Left kidney (tissue), 8 donors: ENCODE measurements at places on chromosomes 2 and 18. TPM values are rescaled to one million over a fixed set of nuclear protein-coding genes. Genes with fewer than 3 reads are reported as not detected.

ANKRD36 gene
- polyA plus RNA-seq, result 29.6 TPM

ARHGAP25 gene
- polyA plus RNA-seq, result 6.8 TPM

DNA sequence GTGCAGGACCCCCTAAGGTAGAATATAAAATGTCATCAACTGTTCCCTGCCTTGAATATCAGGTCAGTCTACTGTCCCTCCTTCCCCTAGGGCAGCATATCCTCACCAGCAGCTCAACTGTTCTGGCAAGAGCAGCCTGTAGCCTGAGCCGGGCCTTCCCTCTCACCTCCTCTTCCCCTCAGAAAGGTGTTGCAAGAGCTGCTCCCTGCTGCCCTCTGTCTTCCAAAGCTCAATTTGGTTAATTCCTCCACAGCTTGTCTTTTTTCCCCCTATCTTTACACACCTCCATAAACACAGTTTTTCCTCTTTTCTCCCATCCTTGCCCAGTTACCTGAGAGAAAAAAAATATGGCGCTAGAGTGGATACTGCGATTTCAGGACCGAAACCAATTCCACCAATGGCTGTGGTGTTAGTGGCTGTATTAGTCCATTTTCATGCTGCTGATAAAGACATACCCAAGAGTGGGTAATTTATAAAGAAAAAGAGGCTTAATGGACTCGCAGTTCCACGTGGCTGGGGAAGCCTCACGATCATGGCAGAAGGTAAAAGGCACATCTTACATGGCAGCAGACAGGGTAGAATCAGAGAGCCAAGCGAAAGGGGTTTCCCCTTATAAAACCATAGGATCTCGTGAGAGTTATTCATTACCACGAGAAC, 184.7 kb downstream of the MREG start:
- DNase-seq, result no peak

FOXD4L1 gene
- 0.60 TPM for polyA plus RNA-seq

PPIL3 gene
- 91.3 TPM for polyA plus RNA-seq

DNA sequence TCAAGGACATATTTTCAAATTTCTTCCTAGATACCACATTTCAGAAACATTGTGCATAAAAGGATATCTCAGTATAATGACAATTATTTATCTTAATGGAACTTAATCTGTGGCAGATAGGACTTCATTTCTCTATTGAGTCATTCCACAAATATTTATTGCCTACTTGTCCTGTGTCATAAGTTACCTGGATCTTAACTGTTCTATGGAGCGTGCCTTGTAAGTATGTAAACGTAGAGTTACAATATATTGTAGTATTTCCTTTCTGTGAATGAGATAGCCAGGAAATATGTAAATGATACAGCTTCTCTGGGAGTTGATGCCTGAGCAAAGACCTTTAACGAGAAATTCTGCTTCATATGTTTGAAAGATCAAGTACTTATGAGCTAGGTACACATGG, 2.5 kb downstream of the AGFG1 start:
- no peak for DNase-seq
